ENCODE measurements at places on chromosomes 3 and 15.

DNA sequence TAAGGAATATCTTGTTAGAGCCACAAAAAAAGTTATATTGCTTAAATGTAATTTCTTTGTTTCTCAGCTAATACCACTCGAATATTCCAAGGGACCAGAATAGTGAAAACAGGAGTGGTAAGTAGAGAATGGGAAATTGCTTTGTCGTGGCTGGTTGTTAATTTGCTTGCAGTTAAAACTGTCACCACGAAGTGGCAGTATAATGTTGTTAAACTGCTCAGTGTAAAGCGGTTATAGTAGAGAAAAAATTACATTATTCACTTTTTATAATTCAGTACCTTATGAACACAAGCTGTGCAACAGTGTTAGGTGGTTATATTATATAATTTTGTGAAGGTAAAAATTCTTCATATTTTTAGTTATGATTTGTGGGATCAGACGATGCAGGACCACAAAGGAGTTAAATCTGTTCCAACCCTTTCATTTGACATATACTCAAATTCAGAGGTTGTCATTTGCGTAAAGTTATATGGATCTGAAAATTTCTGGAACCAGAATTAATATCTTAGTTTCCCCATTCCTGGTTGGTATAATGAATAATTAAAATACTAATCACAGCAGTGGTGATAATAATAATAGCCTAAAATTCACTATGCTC, 171.8 kb downstream of the FEZF2 start:
- H3K27ac ChIP-seq, result no peak overlapping the region
- H3K27me3 ChIP-seq, result peaks cover 3% of the 10 kb centered on the region
- H3K36me3 ChIP-seq, result peaks cover 4% of the 10 kb centered on the region

- H3K36me3 ChIP-seq, result peaks cover 2% of the 10 kb centered on the region
- peaks cover 2% of the 10 kb centered on the region for H3K27me3 ChIP-seq
- no peak overlapping the region for H3K4me3 ChIP-seq
- H3K27ac ChIP-seq, result no peak overlapping the region
- DNase-seq, result no peak
- no peaks in the 10 kb centered on the region for H3K4me1 ChIP-seq
These were observed 41.6 kb upstream of the GALNT15 start for GRCh38 chr3:16132928-16133327.

DNA sequence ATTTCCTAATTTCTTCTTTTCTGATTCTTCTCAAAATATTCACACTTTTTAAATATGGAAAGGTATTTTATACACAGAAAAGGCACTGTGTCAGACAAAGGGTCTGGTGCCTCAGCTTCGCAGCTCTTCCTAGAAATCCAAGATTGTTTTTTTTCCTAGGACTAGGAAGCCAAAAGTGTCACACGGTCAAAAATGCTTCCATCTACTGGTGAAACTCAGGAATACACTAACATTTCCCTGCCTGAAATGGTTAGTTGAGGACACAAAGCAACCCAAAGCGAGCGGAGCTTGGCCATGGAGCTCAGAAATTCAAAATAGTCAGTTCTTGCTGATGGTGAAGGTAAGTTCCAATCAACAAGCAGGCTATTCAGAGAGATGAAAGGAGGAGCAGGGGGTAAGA, 426.5 kb upstream of the RASGRP1 start:
- no peak overlapping the region for H3K27ac ChIP-seq
- no peak overlapping the region for H3K4me3 ChIP-seq
- DNase-seq, result no peak
- H3K36me3 ChIP-seq, result no peaks in the 10 kb centered on the region

GRCh38 chr3:44128057-44128775, 113.5 kb upstream of the TOPAZ1 start:
- no peak for DNase-seq
- peaks cover 4% of the 10 kb centered on the region for H3K27me3 ChIP-seq
- no peaks in the 10 kb centered on the region for H3K36me3 ChIP-seq
- no peak overlapping the region for H3K27ac ChIP-seq
- H3K4me1 ChIP-seq, result no peaks in the 10 kb centered on the region

DNA sequence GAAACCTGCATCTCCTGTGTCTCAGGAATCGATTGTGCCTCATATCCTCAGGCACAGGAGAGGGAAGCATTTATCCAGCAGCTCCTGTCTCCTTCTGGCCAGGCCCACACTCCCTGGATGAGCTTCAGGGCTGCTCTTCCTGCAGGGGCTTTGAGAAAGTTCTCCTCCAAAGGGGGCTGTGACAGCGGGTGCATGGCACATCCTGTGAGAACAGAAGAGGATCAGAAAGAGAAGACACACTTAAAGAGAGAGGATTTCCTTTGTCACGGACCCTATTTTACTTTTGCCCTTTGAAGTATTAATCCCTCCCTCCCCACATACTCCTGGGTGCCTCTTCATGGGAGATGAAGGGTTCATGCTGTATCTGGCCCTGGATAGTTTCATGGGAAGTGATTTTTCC, 46.0 kb downstream of the MFSD1 start:
- no peaks in the 10 kb centered on the region for H3K27me3 ChIP-seq
- H3K4me1 ChIP-seq, result no peaks in the 10 kb centered on the region
- no peaks in the 10 kb centered on the region for H3K36me3 ChIP-seq
- H3K4me3 ChIP-seq, result no peak overlapping the region
- no peak overlapping the region for H3K27ac ChIP-seq
- DNase-seq, result no peak

Data from memory B cell (primary cell).